GDM1 (cell line): ENCODE measurements at places on chromosomes 7 and 10.
A peak's percentile ranks its signal among the peaks of the same experiment; 100 is the strongest.

- no peak for DNase-seq
Observed at GRCh38 chr10:3532644-3533043, 252.4 kb downstream of the KLF6 start.

DNA sequence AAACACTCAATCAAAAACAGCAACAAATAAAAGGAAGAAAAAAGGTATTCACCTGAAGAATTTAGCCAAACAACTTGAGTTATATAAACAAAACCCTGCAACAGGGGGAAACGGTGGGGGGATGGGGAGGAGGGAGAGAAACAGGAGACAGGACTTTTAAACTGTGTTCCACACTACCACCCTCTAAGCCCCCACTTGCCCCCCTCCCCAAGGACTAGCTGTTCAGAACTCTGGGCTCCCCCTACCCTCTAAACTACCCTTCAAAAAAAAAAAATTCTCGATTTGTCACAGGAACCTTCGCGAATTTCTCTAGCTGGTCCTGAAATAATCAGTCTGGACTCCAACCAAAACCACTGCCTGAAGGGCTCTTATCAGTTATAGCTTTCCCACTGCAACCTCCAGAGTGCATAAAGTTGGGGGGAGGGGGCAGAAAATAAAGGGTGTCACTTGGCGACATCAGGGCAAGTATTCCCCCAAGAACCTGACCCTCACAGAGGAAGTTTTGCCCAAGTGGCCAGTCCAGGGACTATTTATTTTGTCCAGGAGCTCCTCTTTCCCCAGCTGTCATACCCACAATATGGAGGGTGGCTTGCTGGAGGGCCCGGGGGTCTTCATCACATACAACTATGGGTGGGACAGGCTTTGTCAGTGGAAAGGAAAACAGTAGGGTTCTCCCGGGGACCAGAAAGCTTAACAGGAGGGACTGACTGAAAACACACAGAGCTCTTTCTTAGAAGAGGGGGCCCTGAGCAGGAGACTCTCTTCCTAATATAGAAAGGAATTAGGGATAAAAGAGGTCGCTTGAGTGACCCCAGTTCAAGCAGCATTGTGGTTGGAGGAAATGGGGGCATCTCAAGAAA, 1.3 kb downstream of the UBE2H start:
- DNase-seq, result no peak

DNA sequence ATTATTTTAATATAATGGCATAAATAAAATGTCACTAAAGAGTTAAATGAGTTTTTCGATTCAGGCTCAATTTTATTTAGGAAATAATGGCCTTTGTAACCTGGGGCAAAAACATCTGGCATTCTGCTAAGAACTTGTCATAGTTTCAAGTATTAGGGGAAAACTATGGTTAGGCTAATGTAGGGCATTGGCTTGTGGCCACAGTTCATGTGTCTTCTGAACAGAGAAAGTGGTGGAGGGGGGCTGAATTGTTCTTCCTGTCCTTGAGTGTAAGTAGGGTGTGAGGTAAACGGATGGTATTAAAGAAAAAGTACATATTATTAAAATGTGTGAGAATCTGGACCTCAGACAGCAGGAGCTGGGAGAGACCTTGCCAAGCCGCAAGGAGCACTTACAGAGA, 69.1 kb upstream of the KLF14 start:
- DNase-seq, result no peak

DNA sequence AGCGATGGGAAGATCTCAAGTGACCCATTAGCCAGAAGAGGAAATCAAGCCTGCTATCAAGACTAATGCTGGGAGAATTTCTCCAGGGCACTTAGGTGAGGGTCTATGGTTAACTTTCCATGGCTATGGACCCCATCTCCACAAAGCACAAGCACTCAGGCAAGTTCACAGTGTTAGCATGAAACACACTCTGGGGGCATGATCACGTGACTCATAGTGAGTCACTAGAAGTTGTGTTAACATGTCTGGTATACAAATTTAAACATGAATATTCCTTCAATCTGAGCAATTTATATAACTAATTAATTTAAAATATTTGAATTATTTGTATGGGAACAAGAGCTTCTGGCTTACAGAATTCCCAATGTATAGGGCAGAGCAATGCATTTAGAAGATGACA, 131.8 kb downstream of the FAM204A start:
- DNase-seq, result no peak

DNA sequence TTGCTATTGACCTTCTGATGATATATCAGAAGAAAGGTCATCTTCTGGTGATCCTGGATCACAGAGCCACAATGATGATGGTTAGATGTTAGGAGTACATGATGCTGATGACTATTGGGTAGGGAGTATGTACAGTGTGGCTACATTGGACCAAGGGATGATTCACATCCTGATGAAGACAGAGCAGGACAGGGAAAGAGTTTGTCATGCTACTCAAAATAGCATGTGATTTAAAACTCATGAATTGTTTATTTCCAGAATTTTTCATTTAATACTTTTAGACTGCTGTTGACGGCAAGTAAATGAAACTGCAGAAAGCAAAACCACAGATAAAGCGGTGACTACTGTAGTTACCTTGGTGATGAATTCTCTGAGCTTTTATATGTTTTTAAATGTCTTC, 397.3 kb downstream of the PPP1R3A start:
- no peak for DNase-seq

DNA sequence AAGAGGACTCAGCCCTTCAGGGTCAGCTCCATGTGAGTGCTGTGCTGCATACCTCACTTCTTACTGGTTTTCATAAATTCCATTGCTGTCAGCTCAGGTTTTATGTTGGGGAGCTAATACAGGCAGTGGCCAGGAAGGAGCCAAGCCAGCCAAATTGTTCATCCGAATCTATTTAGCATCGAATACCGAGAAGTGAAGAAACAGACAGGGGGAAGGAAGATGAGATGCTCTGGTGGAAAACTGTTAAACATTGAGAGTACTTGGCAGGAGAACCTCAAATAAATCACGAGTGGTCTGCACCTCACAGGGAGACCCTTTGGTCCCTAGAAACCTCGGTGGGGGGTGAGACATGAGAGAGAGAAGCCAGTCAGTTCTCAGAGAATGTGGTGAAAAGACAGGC, 196.0 kb upstream of the TMEM72 start:
- no peak for DNase-seq

GRCh38 chr10:93516006-93516380, 19.6 kb downstream of the CEP55 start:
- DNase-seq, result no peak

- no peak for DNase-seq
Observed at GRCh38 chr7:120799813-120800475, 58.0 kb downstream of the TSPAN12 start.

GRCh38 chr7:47622946-47623640, 41.2 kb upstream of the TNS3 start:
- no peak for DNase-seq

DNA sequence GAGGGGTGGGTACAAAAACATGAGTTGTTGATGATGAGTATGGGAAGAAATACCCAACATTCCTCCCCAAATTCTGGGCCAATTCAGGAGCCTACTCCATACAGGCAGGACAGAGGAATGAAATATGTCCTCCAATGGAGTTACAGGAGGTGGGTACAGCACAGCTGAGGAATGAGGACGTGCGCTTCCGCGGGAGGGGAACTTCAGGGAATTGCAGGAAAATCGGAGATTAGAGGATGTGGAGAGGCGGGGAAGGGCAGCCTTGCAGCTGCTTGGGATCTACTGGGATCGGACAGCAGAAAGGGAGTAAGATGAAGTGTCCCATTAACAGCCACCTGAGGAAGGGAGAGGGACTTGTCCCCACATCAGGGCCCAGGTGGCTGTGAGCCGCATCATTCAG, 50.2 kb downstream of the PDIA4 start:
- no peak for DNase-seq

DNA sequence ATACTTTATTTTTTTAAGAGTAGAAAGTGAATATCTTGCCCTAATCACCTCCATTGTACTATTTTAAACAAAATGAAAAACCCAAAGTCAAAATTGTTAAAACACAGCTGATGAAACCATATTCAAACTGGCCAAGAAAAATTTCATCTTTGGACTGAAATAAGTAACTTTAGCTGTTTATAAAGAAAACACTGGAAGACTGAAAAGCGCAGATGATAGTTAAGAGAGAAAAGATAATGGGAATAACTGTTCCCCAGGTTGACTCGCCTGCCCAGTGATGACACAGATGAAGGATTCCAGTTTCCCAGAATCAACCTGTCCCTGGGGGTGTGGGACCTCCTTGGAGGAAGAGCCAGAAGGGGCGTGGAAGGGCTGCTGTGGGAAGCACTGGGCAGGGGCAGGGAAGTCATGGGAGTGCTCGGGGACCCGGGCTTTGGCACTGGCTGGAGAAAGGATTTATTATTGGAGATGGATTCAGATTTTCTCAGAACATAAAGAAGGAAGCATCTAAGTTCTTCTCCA, 43.1 kb downstream of the DENND2A start:
- no peak for DNase-seq

DNA sequence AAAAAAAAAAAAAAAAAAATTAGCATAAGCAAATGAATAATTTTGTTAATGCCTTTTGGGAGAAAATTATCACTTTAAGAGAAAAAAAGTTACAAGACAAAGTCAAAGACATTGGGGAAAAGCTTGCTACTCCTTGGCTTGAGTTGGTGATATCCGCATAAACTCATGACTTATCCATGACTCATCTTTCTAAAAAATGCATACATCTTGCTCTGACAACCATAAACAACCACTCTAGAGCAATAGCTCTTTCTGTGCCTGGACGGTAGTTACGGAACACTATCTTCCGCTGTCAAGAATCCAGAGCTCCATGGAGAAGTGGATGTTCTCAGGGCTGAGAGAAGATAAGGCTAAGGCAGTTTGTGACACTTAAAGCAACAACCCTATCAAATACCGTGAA, 281.1 kb upstream of the PFKP start:
- DNase-seq, result no peak

GRCh38 chr10:32263300-32263699, 83.7 kb downstream of the EPC1 start:
- DNase-seq, result no peak

DNA sequence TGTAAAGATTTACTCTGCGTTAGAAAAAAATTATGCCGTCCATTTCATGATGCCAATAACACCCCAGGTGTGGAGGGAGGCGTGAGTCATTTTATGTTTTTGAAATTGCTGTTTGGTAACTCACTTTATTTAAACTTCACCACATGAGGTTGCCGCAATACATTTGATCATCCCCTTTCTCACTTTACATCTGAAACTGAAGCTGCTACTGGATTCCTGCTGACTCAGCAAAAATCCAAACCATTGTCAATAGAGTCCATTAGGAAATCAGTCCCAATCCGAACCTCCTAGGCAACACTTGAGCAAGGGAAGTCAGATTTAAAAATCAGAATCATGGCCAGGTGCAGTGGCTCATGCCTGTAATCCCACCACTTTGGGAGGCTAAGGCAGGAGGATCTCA, 136.6 kb upstream of the SVIL start:
- no peak for DNase-seq

- DNase-seq, result peak; percentile 76
Observed at GRCh38 chr7:23696916-23697441, 13.0 kb upstream of the STK31 start.

DNA sequence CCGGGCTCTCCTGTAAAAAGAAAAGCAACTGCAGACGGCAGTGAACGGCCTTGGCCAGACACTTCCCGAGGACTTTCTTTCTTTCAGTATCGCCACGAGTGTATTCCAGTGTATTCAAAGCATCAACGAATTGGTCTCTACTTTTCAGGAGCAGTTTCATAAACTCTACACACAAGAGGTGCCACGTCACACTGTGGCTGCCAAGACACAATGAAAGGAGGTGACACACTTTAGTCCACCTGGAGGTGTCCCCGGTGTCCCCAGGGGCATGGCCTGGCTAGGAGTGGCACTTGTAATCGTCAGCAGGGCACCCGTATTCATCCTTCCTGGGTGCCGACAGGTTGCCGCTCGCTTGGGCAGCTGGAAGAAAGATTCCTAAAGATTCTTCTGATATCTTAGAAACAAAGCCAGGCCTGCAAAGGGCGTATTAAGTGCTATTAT, 5.0 kb downstream of the TNS3 start:
- no peak for DNase-seq

GRCh38 chr7:105185290-105186010, 171.4 kb downstream of the KMT2E start:
- DNase-seq, result no peak

DNA sequence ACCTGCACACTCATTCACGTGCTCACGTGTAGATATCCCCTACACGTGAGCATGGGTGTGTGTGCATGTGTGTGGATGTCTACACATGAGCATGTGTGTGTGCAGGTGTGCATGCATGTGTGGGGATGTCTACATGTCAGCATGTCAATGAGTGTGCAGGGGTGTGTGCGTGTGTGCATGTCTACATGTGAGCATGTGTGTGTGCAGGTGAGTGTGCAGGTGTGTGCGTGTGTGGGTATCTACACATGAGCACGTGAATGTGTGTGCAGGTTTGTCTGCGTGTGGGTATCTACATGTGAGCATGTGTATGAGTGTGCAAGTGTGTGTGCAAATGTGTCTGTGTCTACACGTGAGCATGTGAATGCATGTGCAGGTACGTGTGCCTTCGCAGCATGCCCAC, 274.8 kb downstream of the PTPRN2 start:
- no peak for DNase-seq

DNA sequence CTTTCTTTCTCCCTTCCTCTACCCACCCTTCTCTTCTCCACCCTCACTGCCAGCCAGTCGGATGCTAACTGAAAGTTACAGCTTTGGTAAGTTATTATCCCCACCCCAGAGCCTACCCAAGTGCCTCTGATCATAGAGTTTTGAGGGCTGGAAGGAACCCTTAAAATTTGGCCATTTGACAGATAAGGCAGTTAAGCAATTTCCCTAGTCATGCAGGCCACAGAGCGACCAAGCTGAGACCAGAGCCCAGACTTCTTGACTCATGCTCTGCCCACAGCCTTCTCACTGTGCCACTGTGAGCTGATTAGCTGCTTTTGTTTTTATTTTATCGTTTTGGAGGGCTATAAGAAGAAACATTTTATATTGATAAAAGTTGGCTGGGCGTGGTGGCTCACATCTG, 17.2 kb downstream of the SAP25 start:
- DNase-seq, result no peak

- no peak for DNase-seq
Observed at GRCh38 chr10:44476409-44477045, 91.6 kb upstream of the CXCL12 start.

DNA sequence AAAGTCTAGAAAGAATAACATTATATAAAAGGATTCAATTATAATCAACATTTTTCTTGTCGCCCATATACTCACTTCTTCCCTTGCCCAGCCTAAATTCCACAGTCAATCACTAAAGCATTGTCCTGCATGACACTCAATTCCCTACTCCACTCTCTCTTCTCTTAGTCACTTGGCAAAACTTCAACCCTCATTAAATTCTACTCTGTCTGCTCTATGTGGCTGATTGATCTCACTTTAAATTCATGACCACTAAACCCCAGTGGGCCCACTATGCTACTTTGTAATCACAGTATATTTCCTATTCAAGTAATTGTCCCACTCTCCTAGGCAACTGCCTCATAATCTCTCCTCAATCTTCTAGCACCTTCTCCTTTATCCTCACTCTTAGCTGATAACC, 54.1 kb downstream of the MTERF1 start:
- no peak for DNase-seq

- no peak for DNase-seq
Observed at GRCh38 chr10:97882142-97883091, 32.8 kb downstream of the GOLGA7B start.

- DNase-seq, result no peak
Observed at GRCh38 chr7:47515305-47515834, 66.5 kb downstream of the TNS3 start.
